ENCODE measurements at places on chromosomes 5 and 9.

DNA sequence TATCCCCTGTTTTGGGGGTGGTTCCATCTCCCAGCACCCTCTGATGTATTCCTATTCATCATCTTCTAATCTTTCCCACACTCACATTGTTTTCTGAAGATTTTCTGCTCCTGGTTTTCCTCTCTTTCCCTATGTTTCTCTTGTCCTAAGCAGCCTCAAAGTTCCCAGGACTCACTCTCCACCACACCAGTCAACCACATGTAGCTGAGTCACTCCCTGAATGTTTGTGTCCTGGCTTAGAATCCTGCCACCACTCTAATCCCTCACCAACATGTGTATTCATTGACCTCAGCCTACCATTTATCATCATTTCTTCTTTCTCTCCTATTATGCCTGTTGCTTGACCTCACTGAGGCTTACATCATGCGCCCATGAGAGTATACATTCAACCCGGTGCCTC is 282.4 kb upstream of the ADAMTS16 start:
- DNase-seq, result no peak

- no peak for DNase-seq
Observed at GRCh38 chr9:132885720-132886333, 7.1 kb downstream of the SPACA9 start.

DNA sequence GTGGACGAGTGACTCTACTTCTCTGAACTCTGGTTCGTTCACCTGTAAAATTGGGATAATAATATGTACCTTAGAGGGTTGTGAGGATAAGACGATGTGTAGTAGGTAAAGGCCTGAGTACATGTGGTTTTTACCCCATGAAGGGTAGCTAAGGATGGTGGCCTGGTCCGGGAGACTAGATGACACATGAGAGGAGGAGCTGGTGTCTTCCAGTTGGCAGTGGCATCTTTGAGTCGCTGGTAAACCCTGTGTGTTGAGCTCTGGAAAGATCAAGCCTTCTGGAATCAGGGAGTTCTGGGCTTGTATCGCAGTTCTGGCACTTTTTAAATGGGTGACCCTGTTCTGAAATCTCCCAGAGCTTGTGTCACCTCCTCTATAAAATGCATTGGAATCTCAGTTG is 166.4 kb upstream of the ZNF618 start:
- DNase-seq, result no peak

GRCh38 chr5:132230871-132231270 is 3.2 kb upstream of the P4HA2 start:
- DNase-seq, result no peak

GRCh38 chr5:159402311-159402710 is 72.0 kb upstream of the IL12B start:
- no peak for DNase-seq

DNA sequence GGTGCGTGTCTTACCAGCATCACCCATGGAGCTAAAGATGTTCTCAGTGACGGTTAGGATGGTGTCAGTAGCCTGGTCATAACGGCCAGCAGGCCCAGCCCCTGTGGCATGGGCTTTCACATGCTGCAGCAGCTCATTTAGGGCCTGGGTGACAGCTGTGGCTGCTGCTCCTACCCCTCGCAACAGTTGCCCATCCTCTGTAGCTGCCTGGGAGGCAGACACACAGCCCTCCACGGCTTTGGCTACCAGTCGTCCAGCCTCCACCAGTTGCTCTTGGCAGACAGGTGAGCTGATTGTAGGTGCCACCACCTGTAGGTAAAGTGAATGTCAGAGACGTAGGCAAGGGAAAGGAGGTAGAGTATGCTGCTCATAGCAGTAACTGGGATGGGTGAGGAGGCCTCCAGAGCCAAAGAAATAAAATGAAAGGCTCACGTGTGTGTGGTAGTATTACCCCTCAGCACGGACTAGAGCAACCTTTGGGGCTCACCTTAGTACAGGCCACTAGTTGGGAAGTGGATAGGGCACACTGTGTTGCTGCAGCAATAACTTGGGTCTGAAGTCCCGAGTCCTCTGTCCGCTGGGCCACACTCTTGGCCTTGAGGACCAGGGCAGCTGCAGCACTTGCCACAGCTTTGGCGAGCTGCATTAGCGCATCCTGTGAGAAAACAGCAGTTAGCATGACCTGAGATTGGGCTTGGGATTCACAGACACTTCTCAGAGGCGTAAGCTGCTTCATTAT is 14.7 kb downstream of the TLN1 start:
- DNase-seq, result no peak

GRCh38 chr5:73587923-73588322 is 22.4 kb downstream of the UTP15 start:
- DNase-seq, result no peak

GRCh38 chr5:109700516-109701153 is 10.9 kb downstream of the MAN2A1 start:
- DNase-seq, result no peak

- DNase-seq, result peak; percentile 69
Observed at GRCh38 chr9:135343837-135344522, 135.6 kb upstream of the PPP1R26 start.

DNA sequence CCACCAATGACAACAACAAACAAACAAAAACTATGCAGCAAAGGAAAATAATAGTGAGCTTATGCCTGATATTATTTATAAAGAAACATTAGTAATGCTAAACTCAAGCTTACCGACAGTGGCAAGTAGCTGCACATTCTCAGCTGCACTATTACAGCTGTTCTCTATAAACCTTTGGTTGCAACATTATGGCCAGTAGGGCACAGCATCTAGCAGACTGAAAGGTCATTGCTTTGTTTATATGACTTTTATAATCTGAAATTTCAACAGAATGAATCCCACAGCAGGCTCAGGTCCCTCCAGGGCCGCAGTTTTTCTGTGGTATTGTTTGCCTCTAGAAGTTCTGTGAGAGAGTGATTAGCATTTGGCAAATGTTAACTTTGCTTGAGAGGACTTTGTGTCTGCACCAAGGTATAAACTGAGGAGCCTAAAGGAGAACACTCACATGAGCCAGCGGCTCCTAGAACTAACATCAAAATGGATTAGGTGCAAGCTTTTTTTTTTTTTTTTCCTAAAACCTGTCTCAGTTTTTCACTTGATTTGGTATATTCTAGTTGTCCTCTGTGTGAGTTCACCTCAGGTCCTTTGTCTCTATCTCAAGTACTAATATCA is 58.3 kb downstream of the IZUMO3 start:
- DNase-seq, result no peak

DNA sequence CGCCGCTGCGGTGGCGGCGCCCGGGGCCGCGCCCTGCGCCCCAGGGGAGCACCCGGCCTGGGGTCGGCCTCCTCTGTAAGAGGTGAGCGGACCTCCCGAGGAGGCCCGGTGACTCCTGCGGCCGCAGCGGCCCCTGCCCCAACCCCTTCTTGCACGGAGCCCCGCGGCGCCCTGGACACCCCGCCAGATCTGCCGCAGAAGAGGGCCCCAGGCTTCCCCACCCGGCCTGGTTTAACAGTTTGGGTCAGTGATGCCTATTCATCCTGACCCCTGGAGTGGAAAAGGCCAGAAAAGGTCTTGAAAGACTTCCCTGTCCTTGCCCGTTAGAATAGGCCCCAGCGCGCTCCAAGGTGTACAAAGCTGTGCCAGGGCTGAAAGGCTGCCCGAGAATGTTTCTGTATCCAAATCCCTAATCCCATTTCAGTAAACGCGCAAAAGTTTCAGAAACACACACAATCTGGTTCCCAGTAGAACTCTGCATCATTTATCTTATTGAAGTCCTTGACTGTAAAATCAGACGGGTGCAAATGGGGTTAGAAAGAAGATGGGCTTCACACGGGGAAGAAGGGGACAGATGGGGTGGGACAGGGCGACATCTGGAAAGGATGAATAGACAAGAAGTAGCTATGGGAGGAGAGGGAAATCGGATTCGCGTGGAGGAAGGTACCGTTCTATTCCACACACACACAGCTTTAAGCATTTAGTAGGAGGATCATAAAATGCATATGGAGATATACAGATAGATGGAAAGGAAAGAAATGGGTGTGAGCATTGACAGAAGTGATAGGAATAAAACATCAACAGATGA is 1.1 kb upstream of the SSBP2 start:
- peak; percentile 57 for DNase-seq

GRCh38 chr9:37381094-37381741 is 41.3 kb upstream of the GRHPR start:
- no peak for DNase-seq

DNA sequence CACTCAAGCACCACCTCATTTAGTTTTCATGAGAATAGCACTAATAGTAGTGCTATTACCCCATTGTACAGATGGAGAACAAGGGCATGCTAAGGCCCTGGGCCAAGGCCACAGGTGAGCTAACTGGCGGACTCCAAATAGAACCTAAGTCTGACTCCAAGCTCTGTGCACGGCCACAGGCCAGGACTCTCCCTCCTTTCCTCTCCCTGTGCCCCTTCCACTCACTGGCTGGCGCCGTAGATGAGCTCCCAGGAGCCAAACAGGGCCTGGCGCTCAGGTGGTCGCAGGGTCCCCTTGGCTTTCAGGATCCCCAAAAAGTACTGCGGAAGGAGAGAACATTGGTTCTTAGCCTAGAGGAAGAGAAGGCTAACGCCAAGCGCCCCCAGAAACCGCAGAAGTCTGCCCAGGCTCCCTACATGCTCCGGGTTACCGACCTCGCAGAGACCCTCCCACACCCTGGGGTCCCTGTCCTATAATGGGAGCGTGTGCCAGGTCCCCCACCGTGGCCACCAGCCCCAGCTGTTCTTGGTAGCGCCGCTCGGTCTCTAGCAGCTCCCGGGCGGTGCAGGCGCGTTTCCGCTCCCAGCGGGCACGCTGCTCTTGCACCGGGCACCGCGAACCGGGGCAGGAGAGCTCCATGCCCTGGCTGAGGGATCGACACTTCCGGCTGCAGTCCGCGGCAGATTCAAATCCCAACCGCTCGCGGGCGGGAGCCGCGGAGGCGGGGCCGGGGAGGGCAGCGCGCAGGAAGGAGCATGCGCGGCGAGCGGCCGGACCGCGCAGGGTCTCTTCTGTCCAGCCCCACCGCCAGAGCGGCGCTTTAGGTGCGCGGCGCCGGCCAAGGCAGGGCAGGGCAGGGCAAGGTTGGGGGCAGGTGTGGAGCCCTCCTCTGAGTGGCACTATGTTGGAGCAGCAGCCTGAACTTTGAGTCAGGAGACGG is at the start of gene ARHGEF39:
Gene ARHGEF39, minus strand, starts transcription at position 665 of the 940 bp plus-strand sequence. Its CDS starts 26 bp downstream, at position 639.
- DNase-seq, result peak; percentile 75

GRCh38 chr9:14031810-14032209 is 282.1 kb downstream of the NFIB start:
- no peak for DNase-seq

- no peak for DNase-seq
Observed at GRCh38 chr5:176888016-176888864, 10.9 kb downstream of the HK3 start.

- no peak for DNase-seq
Observed at GRCh38 chr9:92729735-92730155, 34.9 kb downstream of the BICD2 start.

GRCh38 chr9:547314-547713 is 294.2 kb upstream of the DMRT1 start:
- no peak for DNase-seq

DNA sequence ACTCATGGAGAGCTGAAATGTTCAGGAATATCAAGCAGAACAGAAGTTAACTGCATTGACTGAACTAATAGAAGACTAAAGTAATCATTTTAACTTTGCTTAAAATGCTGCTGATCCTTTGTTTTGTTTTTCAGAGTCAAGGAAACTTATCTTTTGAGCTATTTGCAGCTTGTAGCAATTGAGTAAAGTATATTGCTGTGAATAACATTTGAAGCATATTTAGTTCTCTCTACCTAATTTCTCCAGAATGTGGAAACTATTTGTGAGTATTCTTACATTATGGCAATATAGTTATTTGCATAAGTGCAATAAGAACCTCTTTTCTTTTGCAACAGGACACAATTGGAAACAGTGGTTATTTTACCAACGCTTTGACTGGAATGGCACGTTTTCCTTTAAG is 5.3 kb upstream of the SOX30 start:
- DNase-seq, result no peak

Data from Ammon's horn (tissue), 1 donor.